ENCODE measurements at places on chromosomes 2 and 18.

DNA sequence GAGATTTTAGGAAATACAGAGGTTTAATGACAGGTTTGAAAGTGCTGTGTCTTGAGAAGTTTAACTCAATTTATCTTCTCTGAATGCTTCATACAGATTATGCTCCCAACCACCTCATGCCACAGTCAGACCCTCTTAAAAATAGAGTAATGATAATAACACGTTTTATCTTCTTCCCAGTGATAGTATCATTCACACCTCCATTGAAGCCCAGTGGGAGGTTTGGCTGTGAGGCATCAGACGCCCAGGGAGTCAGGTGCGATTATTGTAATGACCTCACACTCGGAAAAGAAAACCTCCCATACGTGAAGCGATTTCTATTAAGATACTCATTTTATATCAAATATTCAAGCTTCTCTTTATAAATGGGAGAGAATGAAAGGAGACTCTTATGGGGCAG lies 366.3 kb downstream of the SETBP1 start:
- no peak for DNase-seq

- no peak for DNase-seq
Observed at GRCh38 chr18:11862468-11863137, 11.4 kb downstream of the CHMP1B start.

- no peak for DNase-seq
Observed at GRCh38 chr2:5749347-5749746, 57.2 kb downstream of the SOX11 start.

- DNase-seq: no peak
Observed at GRCh38 chr18:46506974-46507586, 149.9 kb downstream of the LOXHD1 start.

- DNase-seq: no peak
Observed at GRCh38 chr2:112528541-112528940, 13.7 kb upstream of the POLR1B start.

DNA sequence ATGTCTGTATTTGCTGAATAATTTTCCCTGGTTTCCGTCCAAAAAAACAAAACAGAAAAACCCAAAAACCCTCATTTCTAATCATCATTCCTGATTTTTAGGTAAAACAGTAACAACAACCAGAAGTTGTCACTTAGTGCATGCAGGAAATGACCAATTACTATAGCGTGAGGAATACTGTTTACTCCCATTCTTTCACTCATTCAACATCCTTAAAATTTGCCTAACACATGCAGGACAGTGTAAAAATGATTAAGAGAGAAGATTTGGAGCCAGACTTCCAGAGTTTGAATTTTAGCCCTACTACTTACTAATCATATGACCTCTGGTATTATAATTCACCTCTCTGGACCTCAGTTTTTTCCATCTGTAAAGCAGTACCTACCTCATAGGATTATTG lies 83.1 kb downstream of the FIGN start:
- no peak for DNase-seq

GRCh38 chr2:171788316-171788993 lies 101.2 kb downstream of the DYNC1I2 start:
- no peak for DNase-seq

- DNase-seq: no peak
Observed at GRCh38 chr18:52342456-52342855, 2.5 kb downstream of the DCC start.

- no peak for DNase-seq
Observed at GRCh38 chr2:3079466-3079865, 298.2 kb downstream of the EIPR1 start.

DNA sequence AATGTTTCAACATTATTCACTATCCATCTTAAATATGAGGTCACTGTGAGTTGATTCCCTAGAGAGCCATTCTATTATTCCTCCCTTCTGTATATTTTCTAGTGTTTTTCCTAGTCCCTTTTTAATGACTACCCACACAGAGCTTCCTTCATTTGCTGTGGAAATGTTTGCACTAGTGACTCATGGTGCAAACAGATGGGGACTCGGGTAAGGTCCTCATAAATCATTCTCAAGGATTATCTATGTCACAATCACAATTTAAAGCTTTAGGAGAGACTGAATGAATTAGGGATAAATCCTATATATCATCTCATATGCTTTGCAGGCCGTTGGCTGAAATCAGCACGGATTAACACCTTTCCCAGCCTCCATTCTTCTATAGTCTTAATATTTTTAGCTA lies 159.6 kb downstream of the DCC start:
- DNase-seq: no peak

DNA sequence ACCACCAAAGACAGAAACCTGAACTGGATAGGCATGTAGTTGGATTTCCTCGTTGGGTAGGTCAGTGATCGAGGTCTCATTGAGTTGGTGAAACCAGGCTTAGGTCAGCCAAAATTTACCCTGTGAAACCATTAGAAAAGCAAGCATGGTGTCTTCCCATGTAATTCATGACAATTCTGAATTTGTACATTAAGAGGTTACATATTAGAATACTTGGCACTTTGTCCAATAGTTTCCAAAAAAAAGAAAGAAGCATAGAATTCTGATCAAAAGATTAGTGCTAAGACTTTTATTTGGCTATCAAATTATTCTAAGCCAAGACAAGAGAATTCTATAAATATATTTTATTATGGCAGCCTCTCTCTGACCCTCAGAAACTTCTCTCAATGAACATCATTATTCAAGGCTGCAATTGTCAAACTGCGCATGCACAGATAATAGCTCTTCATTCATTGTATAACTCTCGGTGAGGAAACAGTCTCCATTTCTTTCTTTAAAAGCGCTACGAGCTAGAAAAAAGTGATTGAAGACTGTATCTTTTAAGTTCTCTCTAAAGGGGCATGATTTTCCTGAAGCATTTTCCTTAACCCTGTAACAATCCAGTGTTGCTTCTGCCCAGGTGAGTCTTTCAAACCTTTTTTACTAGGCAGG lies 79.1 kb upstream of the MYCN start:
- no peak for DNase-seq

GRCh38 chr2:38427936-38428335 lies 50.9 kb upstream of the ATL2 start:
- no peak for DNase-seq

DNA sequence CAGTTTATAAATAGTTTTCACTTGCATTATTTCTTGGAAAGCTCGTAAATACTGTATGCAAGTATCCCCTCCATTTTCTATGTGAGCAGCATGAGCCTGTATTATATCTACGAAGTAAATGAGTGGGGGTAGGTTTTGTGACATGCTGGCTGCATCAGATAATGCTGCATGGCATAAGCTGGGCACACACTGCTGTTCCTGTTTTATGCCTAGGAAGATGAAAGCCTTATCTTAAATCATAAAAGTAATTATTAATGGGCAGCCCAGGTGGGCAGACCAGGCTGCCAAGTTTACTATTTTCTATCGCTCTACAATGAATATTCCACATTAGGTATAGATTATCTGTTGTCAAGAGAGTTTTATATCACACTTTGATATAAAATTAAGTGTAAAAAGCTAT lies 854.6 kb downstream of the DPP10 start:
- DNase-seq: no peak

DNA sequence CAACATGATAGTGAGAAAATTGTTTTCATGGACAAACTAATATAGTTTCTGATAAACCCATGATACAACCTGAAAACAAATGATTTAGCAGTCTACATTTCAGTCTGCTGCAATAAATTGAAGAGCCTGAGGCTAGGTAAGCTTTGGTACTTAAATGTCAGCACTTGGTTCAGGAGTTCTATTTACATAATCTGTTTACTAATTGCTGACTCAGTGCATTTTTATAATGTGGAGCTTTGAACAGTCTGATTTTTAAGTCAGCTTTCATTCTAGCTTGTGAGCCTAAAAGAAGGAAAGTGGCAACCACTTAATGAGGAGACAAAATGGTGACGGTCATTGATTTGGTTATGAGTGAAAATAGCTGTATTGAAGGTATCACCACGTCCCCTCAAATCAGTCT lies 488.6 kb downstream of the CPS1 start:
- no peak for DNase-seq

DNA sequence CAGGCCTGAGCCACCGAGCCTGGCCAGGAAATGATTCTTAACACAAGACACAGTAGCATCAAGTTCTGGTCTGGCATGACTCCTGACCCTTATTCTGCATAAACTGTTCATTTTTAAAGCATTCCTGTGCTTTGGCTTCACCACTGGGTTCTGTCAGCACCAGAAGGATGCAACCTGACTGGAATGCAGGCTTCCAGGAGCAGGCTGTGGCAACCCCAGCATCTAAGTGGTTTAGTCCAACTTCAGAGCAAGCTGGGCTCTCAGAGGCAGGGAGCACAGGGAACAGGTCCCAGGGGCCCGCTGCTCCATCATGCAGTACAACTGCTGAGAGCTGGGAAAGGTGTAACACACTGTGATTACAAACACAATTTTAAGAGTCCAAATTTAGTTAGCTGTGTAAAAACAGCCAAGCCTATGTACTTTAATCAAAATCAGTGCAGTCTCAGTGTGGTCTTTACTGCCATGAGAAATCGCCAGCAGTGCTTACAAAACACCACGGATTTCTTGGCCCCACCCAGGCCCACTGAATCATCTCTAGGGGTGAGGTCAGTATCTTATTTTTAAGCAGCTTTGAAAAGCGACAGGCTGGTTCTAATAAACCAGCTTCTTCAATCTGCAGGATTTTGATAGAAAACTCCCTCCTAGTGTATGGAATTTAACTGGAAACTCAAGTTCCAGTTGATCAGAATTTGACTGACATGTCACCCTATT lies 44.4 kb upstream of the TMEM182 start:
- no peak for DNase-seq

DNA sequence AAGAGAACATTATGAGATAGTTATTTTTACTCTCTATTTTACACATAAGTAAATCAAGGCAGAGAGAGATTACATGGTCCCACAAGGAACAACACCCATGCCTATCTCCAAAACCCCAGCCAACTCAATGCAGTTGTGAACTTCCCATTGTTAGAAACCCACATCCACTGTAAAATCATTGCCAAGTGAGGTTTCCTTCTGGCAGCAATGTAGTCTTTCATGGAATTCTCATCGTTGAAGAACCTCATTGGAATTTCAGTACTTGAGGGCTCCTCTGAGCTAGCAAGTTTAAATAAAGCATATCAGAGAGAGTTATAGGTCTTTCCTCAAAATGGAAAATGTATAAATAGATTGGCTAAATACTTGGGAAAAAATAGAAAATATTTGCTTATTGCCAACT lies 105.2 kb downstream of the RAD51AP2 start:
- DNase-seq: no peak

GRCh38 chr2:107323946-107324565 lies 438.1 kb upstream of the ST6GAL2 start:
- no peak for DNase-seq

DNA sequence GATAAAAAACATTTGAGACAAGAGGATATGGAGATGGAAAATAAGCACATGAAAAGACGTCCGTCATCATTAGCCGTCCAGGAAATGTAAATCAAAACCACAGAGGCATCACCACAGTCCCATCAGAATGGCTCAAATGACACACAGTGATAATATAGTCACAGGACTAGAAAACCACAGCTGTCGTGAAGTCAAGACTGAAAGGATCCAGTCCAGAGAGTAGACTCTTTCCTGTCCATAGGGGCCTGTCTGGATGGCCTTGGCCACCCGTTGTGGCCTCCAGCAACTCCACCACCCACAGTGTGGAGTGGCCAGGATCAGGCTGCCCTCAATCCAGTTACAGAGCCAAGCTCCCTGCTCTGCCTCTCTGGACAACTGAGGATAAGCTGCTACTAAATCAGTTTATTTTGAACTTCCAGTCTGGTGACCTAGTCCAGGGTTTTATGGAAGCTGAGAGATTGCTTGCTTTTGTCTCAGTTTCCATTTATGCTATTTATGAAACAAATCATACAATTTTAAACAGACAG lies 60.4 kb downstream of the RHOB start:
- DNase-seq: no peak

DNA sequence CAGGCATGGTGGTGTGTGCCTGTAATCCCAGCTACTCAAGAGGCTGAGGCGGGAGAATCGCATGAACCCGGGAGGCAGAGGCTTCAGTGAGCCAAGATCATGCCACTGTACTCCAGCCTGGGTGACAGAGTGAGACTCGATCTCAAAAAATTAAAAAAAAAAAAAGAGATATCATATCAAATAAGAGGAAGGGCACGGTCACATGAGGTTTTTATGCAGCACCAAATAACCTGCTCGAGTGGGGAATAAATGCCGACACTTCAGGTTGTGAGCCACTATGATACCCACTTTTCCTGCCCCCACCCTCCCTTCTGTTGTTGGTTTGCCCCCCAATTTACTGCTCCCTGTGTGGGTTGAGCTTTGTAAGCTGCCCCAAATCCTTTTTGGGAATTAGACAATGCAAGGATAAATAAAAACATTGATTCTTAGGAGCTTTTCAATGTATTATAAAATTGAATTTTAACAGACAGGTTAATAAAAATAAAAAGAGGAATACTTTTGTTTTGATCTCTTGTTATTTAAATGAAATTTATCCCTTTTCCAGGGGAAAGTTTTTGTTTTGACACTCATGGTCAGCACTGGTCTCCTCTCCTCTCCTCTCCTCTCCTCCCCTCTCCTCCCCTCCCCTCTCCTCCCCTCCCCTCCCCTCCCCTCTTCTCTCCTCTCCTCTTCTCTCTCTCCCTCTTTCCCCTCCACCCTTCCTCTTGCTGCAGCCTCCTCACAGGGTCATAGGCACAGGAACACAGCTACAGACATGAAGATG lies 29.2 kb downstream of the CD8B start:
- no peak for DNase-seq

DNA sequence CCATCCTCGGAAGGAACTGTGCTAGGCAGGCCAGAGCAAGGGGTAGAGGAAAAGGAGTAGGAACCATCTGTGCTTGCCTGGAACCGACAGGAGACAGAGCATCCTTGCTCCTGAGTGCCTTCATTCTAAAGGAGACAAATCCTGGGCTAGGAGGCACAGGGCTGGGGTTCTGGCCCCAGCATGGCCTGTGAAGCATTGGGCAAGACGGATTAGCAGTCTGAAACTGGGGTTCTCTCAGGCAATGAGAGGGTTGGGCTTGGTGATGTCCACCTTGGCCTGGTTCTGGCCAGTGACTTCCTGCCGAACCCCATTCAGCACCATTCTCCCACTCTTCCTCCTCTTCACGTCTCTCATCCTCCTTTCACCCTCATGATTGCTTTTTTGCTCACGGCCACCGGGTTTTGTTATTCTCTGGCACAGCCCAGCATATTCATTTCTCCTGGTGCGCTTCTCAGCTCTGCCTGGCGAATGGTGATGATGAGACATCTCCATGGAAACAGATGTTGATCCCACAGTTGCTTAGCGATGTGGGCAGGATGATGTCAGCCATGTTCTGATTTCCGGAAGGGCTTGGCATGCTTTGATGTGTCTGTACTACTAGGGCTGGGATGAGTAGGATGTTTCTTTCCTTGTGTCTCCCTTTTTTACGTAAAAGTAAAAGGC lies 127.7 kb downstream of the CAPN13 start:
- DNase-seq: no peak

GRCh38 chr2:209663139-209663538 lies 108.5 kb upstream of the UNC80 start:
- DNase-seq: no peak

DNA sequence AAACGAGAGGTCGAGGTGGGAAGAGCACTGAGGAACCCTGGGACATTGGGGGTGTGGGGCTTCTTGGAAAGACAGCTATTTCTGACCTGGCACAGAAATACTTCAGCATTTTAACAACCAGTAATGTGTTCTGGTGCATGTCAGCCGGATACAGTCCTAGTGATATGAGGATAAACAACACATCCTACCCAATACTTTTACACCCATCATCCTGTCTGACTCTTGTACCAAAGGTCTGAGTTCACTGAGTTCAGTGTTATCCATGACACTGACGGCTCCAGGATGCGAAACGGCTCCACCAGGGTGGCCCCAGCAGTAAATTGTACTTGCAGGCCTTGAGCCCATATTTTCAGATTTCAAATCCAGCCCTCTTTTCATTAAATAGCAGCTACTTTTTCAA lies 65.9 kb upstream of the SH3BP4 start:
- no peak for DNase-seq

GRCh38 chr2:8416849-8417832 lies 264.7 kb upstream of the ID2 start:
- DNase-seq: no peak
